ENCODE measurements at places on chromosomes 4 and X.

- DNase-seq, result no peak
Measured at GRCh38 chrX:149837167-149837566, 43.8 kb upstream of the MAGEA8 start.

DNA sequence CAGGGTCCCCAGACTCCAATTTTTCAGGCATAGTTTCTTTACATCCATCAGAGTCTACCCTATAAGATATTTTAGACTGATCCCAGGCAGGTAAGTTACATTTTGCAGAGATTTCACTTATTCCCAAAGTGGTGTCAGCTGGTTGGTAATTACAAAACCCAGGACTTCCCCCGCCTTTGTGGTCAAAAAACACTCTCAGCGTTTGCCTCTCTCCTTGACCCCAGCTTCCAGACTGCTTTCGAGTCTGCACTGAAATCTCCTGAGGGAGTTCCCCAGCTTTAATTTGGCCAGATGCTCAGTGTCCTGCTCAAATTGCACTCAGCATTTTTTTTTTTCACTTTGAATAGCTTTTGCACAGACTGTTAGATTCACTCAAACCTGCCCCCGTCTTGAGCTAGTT lies 11.2 kb upstream of the AMOT start:
- DNase-seq, result no peak

DNA sequence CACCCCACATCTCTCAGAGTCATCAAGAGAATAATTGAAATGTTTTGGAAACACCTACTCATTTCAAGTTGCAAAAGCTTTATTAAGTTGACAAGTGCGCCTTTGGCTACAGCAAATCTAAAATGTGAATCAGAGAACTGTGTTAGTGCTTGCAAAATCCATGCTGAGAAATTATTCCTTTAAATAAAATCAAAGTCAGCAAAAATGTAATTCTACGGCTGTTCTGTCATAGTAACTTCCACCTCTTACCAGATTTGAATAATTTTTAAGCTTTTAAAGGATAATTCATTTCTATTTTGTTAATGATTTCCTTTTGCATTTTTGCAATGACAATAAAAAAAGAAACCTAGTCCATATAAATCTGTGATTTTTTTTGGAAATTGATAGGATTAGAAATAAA lies 1779.1 kb downstream of the STIM2 start:
- DNase-seq, result no peak

GRCh38 chr4:174406383-174406782 lies 115.9 kb downstream of the HPGD start:
- DNase-seq, result no peak

GRCh38 chr4:24262084-24262483 lies 322.3 kb downstream of the DHX15 start:
- DNase-seq, result no peak

DNA sequence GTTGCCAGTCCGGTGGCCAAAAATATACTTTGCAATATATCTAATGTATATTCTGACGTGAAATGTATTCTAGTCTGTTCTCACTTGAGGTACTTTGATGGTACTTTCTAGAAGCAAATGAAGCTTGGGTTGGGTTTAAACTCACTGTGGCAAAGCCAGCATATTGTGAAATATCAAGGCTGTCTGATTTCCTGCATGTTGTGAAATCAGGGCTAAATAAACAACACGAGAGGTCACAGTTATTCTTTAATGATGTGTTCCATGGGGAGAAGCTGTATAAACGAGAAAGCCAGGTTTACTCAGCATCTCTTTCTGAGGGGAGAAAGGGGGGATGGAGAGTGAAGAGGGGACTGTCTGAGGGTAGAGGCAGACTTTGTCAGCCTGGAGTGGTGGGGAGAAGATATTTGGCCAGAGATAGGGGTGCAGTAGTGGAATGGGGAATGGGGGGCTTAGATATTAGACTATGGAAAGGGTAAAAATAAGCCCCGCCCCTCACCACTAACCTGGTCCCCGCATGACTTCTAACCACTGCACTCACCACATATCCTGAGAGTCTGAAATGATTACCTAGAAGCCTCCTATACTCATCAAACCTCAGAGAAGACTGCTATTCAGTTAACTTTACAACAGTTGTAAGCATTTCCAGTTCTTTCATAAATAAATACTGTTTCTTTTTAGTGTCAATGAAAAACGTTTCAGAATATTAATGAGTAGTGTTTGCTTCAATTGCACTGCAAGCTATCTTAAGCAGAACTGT lies 5.9 kb upstream of the SCARB2 start:
- DNase-seq, result no peak

DNA sequence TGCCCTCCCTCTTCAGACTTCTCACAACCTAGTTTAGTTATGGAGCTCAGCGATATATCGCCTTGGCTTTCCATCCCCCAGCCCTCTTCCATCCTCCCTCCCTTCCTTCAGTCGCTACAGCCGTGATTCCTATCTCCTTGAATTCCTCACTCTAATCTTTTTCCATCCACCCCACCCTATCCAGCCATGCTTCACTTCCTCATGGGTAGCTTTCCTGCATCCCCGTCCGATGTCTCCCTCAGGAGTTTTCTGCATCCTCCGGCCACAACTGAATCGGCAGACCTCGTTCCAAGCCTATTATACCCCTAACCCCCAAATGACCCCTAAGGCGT lies 456 bp downstream of the SNX12 start:
- DNase-seq, result no peak

- DNase-seq, result no peak
Measured at GRCh38 chrX:150370589-150371312, 7.6 kb downstream of the MAMLD1 start.
